ENCODE measurements at places on chromosomes 3 and 15. TPM values are rescaled to one million over a fixed set of nuclear protein-coding genes. Genes with fewer than 3 reads are reported as not detected.

DNA sequence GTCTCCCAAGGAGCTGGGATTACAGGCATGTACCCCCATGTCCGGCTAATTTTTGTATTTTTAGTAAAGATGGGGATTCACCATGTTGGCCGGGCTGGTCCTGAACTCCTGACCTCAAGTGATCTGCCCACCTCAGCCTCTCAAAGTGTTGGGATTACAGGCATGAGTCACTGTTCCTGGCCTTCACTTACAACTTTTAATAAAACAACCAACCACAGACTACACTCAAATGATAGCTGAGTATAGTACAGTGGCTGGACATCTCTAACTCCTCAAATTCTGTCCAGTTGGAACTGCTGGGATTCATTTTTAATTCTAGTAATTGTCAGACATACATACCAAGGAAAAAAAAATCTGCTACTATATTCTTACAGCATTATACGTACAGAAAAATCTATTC, 71.0 kb downstream of the PBRM1 start:
- DNase-seq, result no peak
- H3K27me3 ChIP-seq, result no peaks in the 10 kb centered on the region
- no peaks in the 10 kb centered on the region for H3K4me1 ChIP-seq

DNA sequence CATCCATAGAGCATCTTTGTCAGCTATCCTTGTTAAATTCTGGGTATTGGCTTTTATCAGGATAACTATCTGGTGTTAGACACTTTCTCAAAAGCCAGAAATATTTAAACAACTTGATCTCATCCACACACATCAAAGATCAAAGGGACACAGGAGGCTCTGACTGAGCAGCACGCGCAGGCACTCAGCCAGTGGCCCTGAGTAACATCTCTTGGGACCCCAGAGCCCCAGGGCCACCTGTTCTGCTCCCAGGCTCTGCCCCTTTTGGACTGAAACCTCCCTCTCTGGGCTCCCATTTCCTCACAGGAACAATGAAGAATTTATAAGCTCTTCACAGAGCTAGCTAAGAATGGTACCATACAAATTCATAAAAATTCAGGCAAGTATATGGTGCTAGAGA, 16.1 kb downstream of the ATP10A start:
- no peak for DNase-seq
- H3K4me1 ChIP-seq, result peaks cover 33% of the 10 kb centered on the region
- no peak overlapping the region for H3K4me3 ChIP-seq
- no peaks in the 10 kb centered on the region for H3K27me3 ChIP-seq
- no peaks in the 10 kb centered on the region for H3K36me3 ChIP-seq

DNA sequence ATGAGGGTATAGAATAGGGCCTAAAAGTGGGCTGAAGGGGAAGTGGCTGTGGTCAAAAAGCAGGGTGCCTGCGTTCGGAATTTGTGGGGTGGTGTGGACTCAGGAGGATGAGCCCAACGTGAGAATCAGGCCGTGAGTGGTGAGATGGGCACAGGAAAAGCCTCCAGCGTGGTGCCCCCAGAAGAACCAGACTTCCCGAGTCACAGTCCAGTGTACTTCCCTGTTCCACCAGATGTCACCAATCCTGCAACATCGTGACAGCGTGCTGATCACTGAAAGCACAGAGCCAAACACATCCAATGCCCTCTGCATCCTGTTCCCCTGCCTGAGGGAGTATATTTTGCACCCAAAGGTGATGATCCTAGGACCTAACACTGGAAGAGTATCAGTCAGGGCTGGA, 20.8 kb upstream of the ACAN start:
- no peak overlapping the region for H3K4me3 ChIP-seq
- no peak overlapping the region for H3K27ac ChIP-seq
- no peaks in the 10 kb centered on the region for H3K4me1 ChIP-seq
- no peak for DNase-seq

- H3K27me3 ChIP-seq, result no peaks in the 10 kb centered on the region
- peak overlapping the region; percentile 85 for H3K27ac ChIP-seq
- H3K4me3 ChIP-seq, result peak overlapping the region; percentile 86
- H3K4me1 ChIP-seq, result peaks cover 29% of the 10 kb centered on the region
- H3K36me3 ChIP-seq, result no peaks in the 10 kb centered on the region
Observed at GRCh38 chr3:100401674-100402041, 319 bp downstream of the LNP1 start.

- peak; percentile 72 for DNase-seq
- H3K4me3 ChIP-seq, result no peak overlapping the region
- no peak overlapping the region for H3K27ac ChIP-seq
Observed at GRCh38 chr3:37974121-37975083, 16.2 kb upstream of the VILL start.

LSAMP gene
- polyA plus RNA-seq, result not detected

ACAA1 gene
- 123 TPM for polyA plus RNA-seq

SYNPR gene
- not detected for polyA plus RNA-seq
